ENCODE measurements at places on chromosomes 12 and 14.

DNA sequence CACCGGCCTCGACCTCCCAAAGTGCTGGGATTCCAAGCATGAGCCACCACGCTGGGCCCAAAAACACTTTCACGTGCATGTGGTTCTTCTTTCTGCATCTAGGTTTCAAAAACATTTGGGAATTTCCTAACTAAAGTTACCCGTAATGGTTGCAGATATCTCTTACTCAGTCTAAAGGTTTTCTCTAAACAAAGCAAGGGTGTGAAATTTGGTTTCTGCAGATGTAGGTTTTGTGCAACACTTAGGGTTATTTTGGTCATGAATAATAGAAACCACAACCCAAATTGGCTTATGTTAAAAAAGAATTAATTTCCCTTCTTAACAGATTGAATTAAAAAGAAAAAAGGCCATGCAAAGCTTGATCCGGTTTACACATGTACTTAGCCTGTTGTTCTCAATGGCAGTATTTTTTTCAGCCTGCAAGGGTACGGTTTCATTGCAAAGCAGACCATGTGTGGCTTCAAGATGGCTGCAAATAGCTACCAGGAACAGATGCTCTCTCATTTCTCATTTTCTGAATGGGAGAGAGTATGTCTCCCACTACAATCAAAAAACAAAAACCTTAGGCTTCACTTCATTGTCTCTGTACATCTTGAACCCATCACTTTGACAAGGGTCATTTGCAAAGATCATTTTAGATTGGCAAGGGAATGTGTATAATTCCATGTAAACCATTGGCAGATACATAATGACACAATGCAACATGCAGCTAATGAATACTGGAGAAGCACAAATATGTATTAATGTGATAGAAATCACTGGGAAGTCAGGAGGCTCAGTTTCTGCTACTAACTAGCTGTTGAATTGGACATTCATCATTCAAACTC is 491.2 kb upstream of the FLRT2 start:
- DNase-seq, result no peak

DNA sequence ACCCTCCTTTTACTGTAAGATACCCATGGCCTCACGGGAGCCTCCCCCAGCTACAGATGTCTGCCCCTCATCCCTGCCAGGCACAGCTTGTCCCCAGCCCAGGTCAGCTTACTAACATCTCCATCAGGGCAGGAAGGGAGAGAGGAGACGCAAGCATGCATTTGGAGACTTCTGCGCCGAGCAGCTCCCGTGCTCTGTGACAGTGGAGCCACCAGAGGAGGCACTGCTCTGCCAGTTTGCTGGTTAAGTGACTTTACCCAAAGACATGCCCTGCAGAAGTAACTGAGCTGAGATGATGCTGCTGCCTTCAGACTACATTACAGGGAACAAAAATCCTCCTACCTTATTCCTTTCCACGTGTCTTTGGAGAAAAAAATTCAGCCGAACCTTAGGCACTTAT is 133.4 kb downstream of the ESRRB start:
- no peak for DNase-seq

DNA sequence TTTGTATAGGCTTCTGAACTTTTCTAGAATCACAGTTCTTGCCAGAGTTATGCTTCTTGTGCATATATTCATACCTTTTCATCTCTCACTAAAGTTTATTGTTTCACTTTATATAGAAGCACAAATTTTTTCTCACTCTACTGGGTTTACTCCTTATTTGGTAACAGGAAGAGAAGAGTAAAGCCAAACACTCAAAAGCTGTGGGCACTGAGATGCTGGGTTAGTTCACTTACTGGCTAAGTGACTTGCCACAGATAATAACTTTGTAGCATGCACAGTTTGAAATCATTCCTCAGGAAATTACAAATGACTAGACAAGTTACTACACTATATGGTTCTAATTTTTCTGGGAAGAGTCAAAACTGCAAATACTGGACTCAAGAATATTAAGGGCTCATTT is 7.8 kb downstream of the HIGD1C start:
- DNase-seq, result no peak

- no peak for DNase-seq
These were observed 59.1 kb upstream of the NAP1L1 start for GRCh38 chr12:76143343-76144244.

Data from NCI-H1436 treated with DMSO at 0.1 percent for 48 hours (cell line).